ENCODE measurements at places on chromosomes 12 and 14. TPM values are rescaled to one million over a fixed set of nuclear protein-coding genes. Genes with fewer than 3 reads are reported as not detected.

DNA sequence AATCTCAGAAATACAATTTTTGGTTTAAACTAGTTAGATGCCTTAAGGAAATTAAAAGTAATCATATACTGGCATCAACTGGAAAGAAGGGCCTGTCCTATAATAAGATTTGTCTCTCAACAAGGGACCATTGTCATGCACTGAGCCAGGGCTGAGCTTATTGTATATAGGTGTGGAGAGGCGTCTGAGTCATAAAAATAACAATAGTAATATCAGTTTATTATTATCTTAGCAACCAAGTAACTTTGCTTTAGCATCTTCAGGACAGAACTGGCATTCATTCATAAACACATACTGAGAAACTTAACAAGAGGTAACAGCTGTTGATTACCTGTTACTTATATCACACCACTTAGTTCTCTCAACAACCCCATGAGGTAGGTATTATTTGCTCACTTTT lies 7.1 kb downstream of the KRT75 start:
- DNase-seq: no peak

- DNase-seq: no peak
Measured at GRCh38 chr12:64923536-64923935, 99.1 kb downstream of the TBC1D30 start.

- DNase-seq: peak; percentile 69
Measured at GRCh38 chr14:63896278-63896720, 43.5 kb downstream of the SYNE2 start.

PTPRQ gene
- 16.3 TPM for polyA plus RNA-seq

- DNase-seq: no peak
Measured at GRCh38 chr14:73752297-73752992, 38.3 kb upstream of the PNMA1 start.

GRCh38 chr12:98725476-98726247 lies 80.6 kb downstream of the APAF1 start:
- DNase-seq: peak; percentile 20

KRT6A gene
- not detected for polyA plus RNA-seq

RTL1 gene
- polyA plus RNA-seq: 0.06 TPM

DNA sequence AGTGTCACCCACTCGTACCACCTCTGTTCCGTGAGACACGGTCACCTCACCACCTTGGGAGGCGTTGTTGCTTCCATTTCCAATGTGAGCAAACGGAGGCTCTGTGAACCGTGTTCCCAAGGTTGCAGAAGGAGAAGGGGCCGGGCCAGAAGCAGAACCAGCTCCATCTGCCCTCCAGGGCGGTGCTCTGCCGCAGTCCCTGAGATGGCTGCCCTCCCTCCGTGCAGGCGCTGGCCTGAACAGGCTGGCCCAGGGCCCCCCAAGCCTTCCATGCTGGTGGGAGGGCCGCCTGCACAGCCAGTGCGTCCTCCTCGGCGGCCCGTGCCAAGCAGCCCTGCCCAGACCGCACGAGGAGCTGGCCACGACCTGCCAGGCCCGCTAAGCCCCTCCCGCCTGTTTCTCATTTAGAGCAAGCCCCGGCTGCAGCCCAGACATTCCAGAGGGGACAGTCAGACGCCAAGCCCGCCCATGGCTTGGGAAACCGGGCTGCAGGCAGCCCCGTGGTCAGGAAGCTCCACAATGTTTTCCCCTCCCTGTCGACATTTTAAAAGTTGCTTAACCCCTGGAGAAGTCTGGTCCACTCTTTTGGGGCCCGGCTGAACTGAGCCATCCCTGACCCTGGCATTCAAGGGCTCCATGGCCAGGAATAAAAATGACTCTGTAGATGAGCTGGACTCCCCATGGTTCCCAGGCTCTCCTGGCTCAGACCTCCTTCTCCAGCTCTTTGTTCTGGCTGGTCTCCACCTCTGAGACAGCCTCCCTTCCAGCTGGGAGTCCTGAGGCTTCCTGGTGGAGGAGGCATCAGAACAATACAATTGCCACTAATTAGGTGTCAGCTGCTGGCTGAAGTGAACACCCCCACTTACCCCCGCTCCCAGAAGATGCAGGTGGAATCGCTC lies 236.0 kb downstream of the BCL11B start:
- DNase-seq: peak; percentile 13

TMEM179 gene
- polyA plus RNA-seq: 0.87 TPM

- peak; percentile 33 for DNase-seq
Measured at GRCh38 chr12:18462442-18462841, 201.1 kb downstream of the PIK3C2G start.

SIX1 gene
- polyA plus RNA-seq: 11.4 TPM

TEX52 gene
- 0.80 TPM for polyA plus RNA-seq

- no peak for DNase-seq
Measured at GRCh38 chr14:75371297-75371696, 56.5 kb upstream of the JDP2 start.

DNA sequence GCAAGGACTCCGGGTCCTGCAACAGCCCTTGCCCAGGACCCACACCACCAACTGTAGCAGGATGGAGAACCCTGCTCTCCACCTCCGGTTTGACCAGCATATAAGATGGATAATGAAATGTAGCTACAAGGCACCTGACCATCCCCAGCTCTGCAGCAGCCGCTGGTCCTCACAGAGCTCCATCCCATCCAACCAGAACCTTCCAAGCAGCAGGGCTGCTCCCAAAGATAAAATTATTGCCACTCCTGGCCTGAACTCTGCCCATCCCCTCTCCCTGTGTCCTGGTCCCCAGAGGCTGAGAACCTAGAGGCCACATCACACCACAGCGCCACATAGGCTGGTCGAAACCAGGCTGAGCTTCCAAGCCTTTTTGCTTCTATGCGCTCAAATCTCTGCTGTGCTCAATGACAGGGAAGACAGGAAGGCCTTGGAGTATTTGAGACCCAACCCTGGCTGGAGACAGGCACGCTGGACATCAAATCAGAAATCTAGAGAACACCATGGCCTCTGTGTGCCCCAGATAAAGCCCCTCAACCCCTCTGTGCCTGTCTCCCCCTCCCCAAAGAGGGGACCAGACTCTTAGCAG lies 4.2 kb downstream of the CDK2AP1 start:
- DNase-seq: no peak

DNA sequence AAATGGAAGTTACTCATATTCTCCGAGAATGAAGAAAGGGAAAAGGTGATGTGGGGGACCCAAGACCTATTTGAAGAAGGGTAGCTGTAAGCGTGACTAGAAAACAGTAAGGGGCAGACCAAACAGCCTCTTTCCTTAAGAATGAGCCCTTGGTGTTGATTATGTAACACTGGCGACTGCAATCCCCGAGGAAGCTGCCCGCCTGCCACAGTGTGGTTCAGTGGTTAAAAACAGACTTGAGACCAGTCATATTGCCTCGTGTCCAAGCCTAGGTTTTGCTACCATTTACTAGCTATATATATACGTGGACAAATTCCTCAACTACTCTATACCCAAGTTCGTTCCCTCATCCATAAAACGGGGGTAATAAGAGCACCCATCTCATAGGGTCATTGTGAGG lies 49.1 kb downstream of the SSPN start:
- no peak for DNase-seq

Data from right renal pelvis (tissue), 4 donors.